ENCODE measurements at places on chromosomes 11 and 22.

- peaks cover 35% of the 10 kb centered on the region for H3K4me1 ChIP-seq
- H3K27me3 ChIP-seq = no peaks in the 10 kb centered on the region
- no peak for DNase-seq
- H3K4me3 ChIP-seq = peak overlapping the region; percentile 91
Measured at GRCh38 chr11:810040-810567, 337 bp downstream of the RPLP2 start.

- H3K4me1 ChIP-seq = no peaks in the 10 kb centered on the region
- no peaks in the 10 kb centered on the region for H3K36me3 ChIP-seq
- no peak for DNase-seq
- H3K27ac ChIP-seq = no peak overlapping the region
- peaks cover 15% of the 10 kb centered on the region for H3K27me3 ChIP-seq
- H3K4me3 ChIP-seq = no peak overlapping the region
Measured at GRCh38 chr11:72630104-72630852, 43.9 kb downstream of the PDE2A start.

DNA sequence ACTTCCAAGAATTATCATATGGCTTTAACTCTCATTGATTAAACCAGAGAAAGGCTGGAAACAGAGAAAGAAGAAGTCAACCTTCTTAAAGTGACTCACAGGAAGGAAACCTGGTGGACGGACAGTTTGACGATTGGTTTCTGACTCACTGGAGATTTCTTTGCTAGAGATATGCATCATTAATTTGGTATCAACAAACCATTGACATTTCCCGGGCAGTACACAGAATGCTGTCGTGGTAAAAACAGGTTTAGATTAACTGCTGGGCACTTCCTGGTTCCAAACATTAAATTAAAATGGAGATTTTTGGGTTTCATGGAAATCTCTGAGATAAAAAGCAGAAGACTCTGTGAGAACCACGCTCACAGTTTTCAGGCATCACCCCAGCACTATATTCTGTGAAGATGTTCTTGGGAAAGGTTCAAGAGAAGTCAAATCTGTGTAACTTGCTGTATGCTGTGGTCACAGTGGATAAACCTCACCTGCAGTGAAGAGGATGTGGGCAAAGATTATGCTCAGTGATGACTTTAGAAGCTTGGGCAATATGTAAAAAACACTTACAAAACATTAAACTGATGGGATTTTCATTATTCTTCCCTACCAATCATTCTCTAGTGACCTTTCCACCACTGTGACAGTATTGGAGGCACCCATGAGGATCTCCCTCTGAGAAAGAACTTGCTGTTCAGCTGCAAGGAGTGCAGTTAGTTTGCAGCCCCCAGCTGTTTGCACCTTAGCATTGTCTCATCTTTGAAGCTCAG, 61.1 kb upstream of the CD44 start:
- H3K36me3 ChIP-seq = no peaks in the 10 kb centered on the region
- no peaks in the 10 kb centered on the region for H3K27me3 ChIP-seq
- no peak for DNase-seq
- peak overlapping the region; percentile 73 for H3K4me3 ChIP-seq
- peaks cover 86% of the 10 kb centered on the region for H3K4me1 ChIP-seq
- peak overlapping the region; percentile 98 for H3K27ac ChIP-seq

DNA sequence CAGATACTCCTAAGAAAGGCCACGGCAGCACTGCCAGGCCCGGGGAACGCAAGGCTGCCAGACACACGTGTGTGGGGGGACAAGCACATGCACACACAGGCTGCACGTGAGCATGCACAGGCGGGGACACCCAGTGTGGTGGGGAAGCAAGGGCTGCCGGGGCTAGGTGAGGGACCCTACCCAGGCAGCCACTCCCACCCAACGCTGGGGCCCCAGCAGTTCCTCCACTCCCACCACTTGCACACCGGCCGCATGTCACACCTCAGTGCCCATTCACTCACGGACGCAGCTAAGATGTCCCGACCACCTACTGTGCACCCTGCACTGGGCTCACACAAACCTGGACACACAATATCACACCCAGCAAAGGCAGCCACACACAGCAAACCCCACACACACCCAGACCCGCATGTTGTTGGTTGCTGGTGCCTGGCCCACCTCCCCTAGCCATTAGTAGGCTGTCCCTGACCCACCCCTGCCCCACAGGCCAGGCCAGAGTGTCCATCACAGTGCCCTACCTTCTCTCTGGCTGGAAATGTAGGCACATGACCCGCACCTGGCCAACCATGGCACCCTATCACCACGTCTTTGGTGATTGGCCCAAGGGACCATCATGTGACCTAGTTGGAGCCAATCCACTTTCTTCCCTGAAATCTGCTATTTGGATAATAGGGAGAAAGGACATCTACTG, 8.8 kb downstream of the SSTR3 start:
- H3K36me3 ChIP-seq = peaks cover 1% of the 10 kb centered on the region
- H3K4me1 ChIP-seq = peaks cover 24% of the 10 kb centered on the region
- no peak overlapping the region for H3K27ac ChIP-seq
- no peak overlapping the region for H3K4me3 ChIP-seq
- H3K27me3 ChIP-seq = no peaks in the 10 kb centered on the region

DNA sequence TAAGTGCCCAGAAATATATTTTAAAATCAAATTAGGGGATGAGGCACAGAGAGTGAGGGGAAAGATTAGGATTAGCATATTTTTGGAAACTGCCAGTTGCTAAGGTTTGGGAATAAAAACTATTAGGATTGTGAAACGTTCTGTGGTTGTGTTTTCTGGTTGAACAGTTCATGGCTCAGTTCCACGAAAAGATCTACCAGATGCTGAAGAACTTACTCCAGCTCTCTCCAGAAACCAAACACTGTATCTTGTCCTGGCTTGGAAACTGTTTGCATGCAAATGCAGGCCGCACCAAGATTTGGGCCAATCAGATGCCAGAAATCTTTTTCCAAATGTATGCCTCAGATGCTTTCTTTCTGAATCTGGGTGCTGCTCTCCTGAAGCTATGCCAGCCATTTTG, 15.3 kb downstream of the UBE4A start:
- H3K4me3 ChIP-seq = no peak overlapping the region
- no peak for DNase-seq
- H3K27ac ChIP-seq = no peak overlapping the region
- no peaks in the 10 kb centered on the region for H3K27me3 ChIP-seq
- H3K4me1 ChIP-seq = no peaks in the 10 kb centered on the region
- H3K36me3 ChIP-seq = peaks cover 96% of the 10 kb centered on the region

- no peak overlapping the region for H3K4me3 ChIP-seq
- DNase-seq = no peak
- no peaks in the 10 kb centered on the region for H3K27me3 ChIP-seq
- no peak overlapping the region for H3K27ac ChIP-seq
Measured at GRCh38 chr11:91078221-91078620, 855.4 kb upstream of the CHORDC1 start.
